ENCODE measurements at places on chromosomes 4 and X. TPM values are rescaled to one million over a fixed set of nuclear protein-coding genes. Genes with fewer than 3 reads are reported as not detected.

ADAMTS3 gene
- not detected for total RNA-seq

CHIC1 gene
- 8.4 TPM for total RNA-seq

HTR2C gene
- total RNA-seq, result not detected

SLC25A5 gene
- total RNA-seq, result 177 TPM

GPR34 gene
- total RNA-seq, result 1.5 TPM

AMBN gene
- not detected for total RNA-seq

AWAT2 gene
- not detected for total RNA-seq

GPR173 gene
- total RNA-seq, result under 0.01 TPM

SH3BP2 gene
- total RNA-seq, result 134 TPM

TBC1D9 gene
- total RNA-seq, result 8.7 TPM

UGT2B17 gene
- total RNA-seq, result 0.94 TPM

GAGE12H gene
- not detected for total RNA-seq

HSFX3 gene
- total RNA-seq, result not detected

FGFBP2 gene
- total RNA-seq, result 84.5 TPM

PAGE5 gene
- total RNA-seq, result 1.5 TPM

RHOXF2 gene
- not detected for total RNA-seq

HS3ST1 gene
- 0.10 TPM for total RNA-seq

PABPC1L2B gene
- not detected for total RNA-seq

EVC2 gene
- total RNA-seq, result 0.73 TPM

RBM46 gene
- total RNA-seq, result not detected

MTNR1A gene
- total RNA-seq, result not detected

PHF8 gene
- 61.0 TPM for total RNA-seq

TECRL gene
- total RNA-seq, result 0.10 TPM

MAGEA1 gene
- not detected for total RNA-seq

VCX gene
- not detected for total RNA-seq

ALG13 gene
- total RNA-seq, result 97.1 TPM

PCDH11X gene
- not detected for total RNA-seq

ACE2 gene
- not detected for total RNA-seq

UCP1 gene
- not detected for total RNA-seq

CD40LG gene
- 18.4 TPM for total RNA-seq

HERC5 gene
- total RNA-seq, result 12.0 TPM

MAGEA9B gene
- total RNA-seq, result not detected

ARL9 gene
- total RNA-seq, result 0.21 TPM

ARHGEF38 gene
- not detected for total RNA-seq

MGAT4D gene
- under 0.01 TPM for total RNA-seq

HPGDS gene
- not detected for total RNA-seq

PHOX2B gene
- total RNA-seq, result 0.10 TPM
